Brain pericyte (primary cell): ENCODE measurements at places on chromosomes 7 and 10.

GRCh38 chr7:95430864-95431263, 4.0 kb downstream of the PON2 start:
- no peak for DNase-seq

GRCh38 chr7:22219036-22219435, 137.9 kb downstream of the RAPGEF5 start:
- no peak for DNase-seq

- DNase-seq, result no peak
These were observed 10.4 kb downstream of the ADCY1 start for GRCh38 chr7:45584261-45585210.

DNA sequence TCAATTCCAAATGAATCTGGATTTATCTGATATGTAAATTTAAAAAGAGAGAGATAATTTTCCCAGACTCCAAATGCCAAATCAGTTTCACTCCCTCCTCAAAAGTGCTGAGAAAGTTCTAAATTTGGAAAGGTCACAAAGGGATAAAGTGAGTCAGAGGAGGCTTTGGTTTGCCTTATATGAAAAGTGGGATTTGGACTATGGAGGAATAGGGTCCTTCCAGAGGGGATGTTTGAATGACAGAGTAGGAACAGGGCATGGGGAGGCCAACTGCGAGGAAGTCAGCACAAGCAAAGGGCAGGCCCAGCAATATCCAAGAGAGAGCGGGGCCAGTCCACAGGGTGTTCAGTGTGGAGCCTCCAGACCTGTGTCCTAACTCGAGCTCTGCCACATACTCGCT, 9.8 kb upstream of the FAS start:
- no peak for DNase-seq

DNA sequence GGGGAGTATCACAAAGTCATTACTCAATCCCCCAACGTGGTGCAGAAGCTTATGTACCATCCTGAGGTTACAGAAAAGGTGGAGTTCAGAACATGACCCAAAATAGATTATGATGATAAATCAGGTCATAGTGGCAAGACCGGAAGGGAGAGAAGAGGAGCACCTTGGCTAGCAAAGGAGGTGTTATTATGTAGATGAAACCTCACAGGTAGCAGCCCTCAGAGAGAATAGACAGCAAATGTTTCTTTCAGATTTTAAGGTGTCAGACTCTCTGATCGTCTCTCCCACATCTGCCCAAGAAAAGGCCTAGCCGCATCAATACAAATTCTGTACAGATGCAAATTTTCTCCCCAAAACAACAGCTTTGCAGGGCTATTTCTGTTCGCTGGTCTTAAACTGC, 88.3 kb upstream of the SEMA3D start:
- DNase-seq, result no peak
